Pulmonary artery endothelial cell (primary cell): ENCODE measurements at places on chromosomes 16 and 17.

GRCh38 chr17:36017799-36018198, at the start of gene CCL23:
TSS of gene CCL23 (minus strand) at chr17:36017972. CDS start at chr17:36017897, 75 bp downstream.
- DNase-seq = no peak

DNA sequence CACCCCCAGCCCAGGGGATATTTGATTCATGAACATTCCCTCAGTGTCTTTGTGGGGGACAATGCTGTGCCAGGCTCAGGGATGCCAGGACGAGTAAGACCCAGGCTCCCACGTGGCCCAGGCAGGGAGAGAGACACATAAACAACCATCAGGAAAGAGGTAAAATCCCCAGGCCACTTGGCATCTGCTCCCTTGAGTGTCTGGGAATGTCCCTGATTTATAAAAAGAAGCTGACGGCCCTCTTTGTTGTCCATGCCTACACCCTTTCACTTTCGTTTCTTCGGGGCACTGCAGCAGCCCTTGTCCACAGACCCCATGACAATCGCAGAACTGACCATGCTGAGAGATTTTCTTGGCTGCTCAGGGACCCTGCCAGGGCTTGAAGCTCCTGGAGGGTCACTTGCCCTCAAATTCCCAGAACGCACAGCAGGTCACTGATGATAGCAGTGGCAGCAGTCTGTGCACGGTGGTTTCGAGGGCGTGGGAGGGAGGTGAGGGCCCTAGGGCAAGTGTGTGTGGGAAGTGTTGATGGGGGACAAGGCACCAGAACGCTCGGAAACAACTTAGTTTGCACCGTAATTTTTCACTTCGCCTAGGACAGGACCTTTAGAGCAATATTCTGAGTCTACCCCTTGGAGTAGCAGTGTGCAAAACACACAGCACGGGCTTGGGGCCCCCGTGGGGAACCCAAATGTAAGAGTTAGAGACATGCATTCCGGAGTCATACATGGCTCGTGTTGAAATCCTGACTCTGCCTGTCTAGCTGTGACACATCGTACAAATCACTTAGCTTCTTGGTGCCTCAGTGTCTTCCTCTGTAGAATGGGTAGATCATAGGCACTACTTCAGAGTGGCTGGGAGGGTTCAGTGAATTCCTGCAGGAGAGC, 4.7 kb downstream of the NOD2 start:
- no peak for DNase-seq

DNA sequence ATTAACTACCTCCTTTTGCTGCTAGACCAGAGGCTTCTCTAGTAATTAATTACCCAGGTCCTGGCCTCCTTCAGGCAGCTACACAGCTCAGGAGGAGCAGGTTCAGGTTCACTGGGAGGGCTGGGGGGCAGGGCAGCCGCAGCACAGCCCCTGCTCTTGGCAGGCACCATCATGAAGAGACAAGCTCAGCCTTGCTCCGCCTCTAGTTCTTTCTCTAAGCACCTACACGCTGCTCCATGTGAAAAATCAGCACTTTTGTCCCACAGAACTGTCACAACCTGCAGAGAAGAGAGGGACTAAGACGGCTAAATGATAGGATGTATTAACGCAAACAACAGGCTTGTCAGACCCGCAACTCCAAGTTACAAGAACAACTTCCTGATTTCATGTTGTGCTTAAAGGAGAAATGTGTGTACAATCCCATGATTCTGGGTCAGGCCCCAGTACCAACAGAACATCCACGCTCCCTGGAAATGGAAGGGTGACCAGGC, 53.4 kb downstream of the GRB2 start:
- no peak for DNase-seq

- no peak for DNase-seq
These were observed 1.0 kb upstream of the CREBBP start for GRCh38 chr16:3881499-3881990.

DNA sequence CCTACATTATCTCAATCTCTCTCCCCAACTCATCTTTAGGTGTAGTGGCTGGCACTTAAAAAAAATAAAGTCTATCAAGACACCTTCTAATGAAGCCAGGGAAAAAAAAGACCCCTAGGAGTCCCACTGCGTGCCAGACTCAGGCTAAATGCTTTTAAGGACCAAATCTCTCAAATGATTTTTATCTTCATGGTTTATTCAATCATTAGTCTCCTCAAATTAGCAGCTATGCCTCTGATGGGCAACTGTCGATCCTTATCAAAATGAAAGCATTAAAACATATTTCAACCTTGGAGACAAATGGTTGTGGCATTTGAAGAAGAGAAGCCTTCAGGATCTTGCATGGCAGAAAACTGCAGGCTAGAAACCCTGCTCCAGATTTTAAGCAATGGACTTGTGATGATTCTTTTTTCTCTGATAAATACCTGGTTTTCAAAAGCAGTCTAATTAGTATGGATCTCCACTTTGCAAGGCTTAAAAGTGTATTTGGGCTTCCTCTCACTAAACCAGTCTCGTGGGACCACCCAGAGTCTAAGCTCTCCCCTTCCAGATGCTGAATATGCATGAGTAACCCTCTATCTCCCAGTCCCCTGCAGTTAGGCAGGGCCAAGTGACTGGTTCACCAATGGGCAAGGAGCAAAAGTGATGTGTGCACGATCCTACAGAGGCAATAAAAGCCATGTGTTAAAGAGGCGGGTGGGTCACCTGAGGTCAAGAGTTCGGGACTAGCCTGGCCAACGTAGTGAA, 14.9 kb downstream of the ITPRIPL2 start:
- DNase-seq = no peak

GRCh38 chr16:11253995-11254912, 1.8 kb downstream of the SOCS1 start:
- DNase-seq = no peak

GRCh38 chr16:12296991-12297390, 320.5 kb downstream of the SNX29 start:
- DNase-seq = no peak

DNA sequence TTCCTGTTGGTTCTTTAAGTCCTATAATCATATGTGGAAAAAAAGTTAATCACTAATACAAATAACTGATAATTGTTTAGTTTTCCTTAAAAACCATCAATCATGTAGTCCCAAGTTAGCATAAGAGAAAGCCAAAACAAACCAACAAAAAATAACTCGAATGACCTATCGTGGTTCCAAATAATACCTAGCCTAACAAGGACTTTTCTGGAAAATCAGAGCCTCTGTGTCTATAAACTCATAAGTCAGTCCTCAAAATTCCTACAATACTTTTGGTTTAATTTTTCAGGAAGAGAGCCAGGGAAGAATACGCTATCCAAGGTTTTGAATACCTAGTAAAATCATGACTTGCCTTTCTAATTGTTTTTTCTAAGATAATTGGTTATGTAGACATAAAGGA, 975.3 kb upstream of the SOX9 start:
- no peak for DNase-seq

- DNase-seq = no peak
These were observed 46.9 kb downstream of the AXIN2 start for GRCh38 chr17:65514541-65514940.

DNA sequence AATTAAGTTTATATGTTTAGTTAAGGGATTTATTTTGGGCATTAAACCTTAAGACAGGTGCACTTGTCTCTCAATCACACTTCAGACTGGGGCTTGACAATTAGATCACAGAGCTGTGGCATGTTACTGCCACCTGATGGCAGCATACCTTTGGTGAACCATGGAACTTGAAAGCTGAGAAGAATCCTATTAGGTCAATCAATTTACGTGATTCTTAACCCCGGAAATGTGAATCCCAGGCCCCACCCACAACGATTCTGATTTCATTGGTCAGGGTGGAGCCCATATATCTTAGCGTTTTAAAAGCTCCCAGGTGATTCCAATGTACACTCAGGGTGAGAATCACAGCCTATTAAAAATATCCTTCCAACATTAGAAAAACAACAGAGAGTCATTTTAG, 91.0 kb downstream of the GSG1L start:
- no peak for DNase-seq
